ENCODE measurements at places on chromosomes 7 and 10.

DNA sequence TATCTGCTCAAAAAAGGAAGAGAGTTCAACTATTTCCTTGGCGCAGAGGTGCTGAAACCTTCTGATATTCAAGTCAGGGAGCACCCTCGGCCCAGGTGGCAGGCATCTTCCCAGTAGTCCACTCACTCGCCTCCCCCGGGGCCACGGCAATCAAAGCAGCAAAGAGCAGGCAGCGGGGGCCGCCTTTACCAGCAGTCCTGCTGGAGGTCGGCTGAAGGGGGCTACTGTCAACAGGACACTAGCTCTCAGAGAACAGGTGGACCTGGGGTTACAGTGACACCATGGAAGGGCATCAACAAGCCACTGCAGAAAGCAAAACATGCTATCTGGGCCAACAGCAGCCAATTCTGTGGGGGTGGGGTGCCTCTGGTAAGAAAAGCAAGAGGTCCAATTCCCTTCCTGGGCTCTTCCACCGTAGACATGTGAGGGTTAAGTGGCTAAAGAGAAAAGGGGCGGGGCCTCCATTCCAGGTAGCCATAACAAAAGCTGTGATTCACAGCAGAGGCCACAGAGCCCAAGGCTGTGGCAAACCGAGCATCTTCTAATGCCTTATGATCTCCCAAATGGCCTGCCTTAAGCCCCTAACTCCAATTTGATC lies 9.4 kb downstream of the FZD9 start:
- no peaks in the 10 kb centered on the region for H3K4me1 ChIP-seq
- H3K4me3 ChIP-seq: no peak overlapping the region
- no peak for DNase-seq

- H3K4me1 ChIP-seq: no peaks in the 10 kb centered on the region
- no peak for DNase-seq
- H3K36me3 ChIP-seq: no peaks in the 10 kb centered on the region
- H3K27ac ChIP-seq: no peak overlapping the region
- no peak overlapping the region for H3K4me3 ChIP-seq
- no peaks in the 10 kb centered on the region for H3K27me3 ChIP-seq
Observed at GRCh38 chr10:627032-627992, 62.2 kb downstream of the DIP2C start.

DNA sequence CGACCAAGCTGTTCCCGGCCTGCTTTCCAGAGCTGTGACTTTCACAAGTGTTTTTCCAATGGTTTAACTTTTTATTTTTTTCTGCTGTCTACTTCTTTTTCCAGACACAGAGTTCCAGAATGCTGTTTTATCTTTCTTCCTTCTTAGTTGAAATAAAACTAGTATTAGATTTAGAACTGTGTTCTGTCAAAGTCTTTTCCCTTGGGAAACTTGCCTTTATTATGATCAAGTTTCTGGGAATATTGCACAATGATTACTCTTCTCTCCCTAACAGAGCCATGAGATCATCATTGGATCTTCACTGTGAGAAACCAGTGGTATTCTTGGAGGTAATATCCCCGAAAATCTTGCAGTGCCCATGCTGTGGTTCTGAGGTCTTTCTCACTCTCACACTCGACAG lies 104.9 kb upstream of the KCND2 start:
- DNase-seq: no peak
- H3K4me1 ChIP-seq: no peaks in the 10 kb centered on the region
- H3K27me3 ChIP-seq: no peaks in the 10 kb centered on the region
- H3K4me3 ChIP-seq: no peak overlapping the region

- no peak overlapping the region for H3K4me3 ChIP-seq
- no peak overlapping the region for H3K27ac ChIP-seq
Observed at GRCh38 chr7:88127637-88128290, 92.1 kb downstream of the SRI start.

DNA sequence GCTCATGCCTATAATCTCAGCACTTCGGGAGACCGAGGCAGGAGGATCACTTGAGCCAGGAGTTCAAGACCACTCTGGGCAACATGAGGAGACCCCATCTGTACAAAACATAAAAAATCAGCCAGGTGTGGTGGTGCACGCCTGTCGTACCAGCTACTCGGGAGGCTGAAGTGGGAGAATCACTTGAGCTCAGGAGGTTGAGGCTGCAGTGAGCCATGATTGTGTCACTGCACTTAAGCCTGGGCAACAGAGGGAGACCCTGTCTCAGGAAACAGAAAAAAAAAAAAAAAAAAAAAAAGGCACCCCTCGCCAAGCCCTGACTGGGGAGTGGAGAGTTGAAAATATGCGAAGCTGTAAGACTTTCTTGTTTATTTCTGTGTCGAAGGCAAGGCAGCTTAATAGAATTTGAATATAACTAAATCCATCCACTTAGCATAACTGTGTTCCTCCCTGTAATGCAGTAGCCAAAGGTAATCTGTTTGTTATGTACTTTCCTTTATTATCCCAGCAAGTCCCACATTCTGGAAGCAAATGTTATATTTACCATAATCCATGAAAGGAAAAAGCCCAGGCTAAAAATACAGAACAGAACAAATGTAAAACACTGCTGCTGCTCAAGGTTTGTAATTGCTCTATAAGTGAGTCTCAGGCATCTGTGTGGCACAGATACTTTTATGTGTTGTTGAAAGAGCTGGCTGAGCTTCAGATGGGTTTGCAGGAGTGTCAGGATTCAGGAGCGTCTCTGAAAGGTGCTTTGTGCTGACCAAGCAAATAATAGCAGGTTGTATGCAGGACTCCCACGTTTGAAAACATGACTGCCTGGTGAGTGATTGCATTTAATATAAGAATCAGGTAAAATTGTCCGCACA lies 127.2 kb downstream of the CELF2 start:
- no peaks in the 10 kb centered on the region for H3K36me3 ChIP-seq
- peaks cover 98% of the 10 kb centered on the region for H3K4me1 ChIP-seq
- DNase-seq: no peak
- peak overlapping the region; percentile 40 for H3K27ac ChIP-seq
- peak overlapping the region; percentile 38 for H3K4me3 ChIP-seq

GRCh38 chr7:129986600-129986999 lies 33.8 kb upstream of the UBE2H start:
- no peaks in the 10 kb centered on the region for H3K4me1 ChIP-seq
- DNase-seq: no peak
- no peaks in the 10 kb centered on the region for H3K36me3 ChIP-seq
- no peak overlapping the region for H3K4me3 ChIP-seq
- H3K27me3 ChIP-seq: no peaks in the 10 kb centered on the region

GRCh38 chr10:53697038-53697437 lies 924.5 kb upstream of the MBL2 start:
- no peak for DNase-seq
- H3K4me3 ChIP-seq: no peak overlapping the region
- H3K4me1 ChIP-seq: no peaks in the 10 kb centered on the region
- no peak overlapping the region for H3K27ac ChIP-seq
- H3K27me3 ChIP-seq: no peaks in the 10 kb centered on the region

GRCh38 chr7:97357459-97357858 lies 240.0 kb downstream of the SDHAF3 start:
- H3K36me3 ChIP-seq: no peaks in the 10 kb centered on the region
- no peak overlapping the region for H3K27ac ChIP-seq
- H3K4me1 ChIP-seq: no peaks in the 10 kb centered on the region
- no peak for DNase-seq
- H3K4me3 ChIP-seq: no peak overlapping the region
- no peaks in the 10 kb centered on the region for H3K27me3 ChIP-seq

- H3K27me3 ChIP-seq: no peaks in the 10 kb centered on the region
- no peaks in the 10 kb centered on the region for H3K36me3 ChIP-seq
- no peaks in the 10 kb centered on the region for H3K4me1 ChIP-seq
- DNase-seq: no peak
Observed at GRCh38 chr7:157460721-157461120, 123.9 kb downstream of the DNAJB6 start.

DNA sequence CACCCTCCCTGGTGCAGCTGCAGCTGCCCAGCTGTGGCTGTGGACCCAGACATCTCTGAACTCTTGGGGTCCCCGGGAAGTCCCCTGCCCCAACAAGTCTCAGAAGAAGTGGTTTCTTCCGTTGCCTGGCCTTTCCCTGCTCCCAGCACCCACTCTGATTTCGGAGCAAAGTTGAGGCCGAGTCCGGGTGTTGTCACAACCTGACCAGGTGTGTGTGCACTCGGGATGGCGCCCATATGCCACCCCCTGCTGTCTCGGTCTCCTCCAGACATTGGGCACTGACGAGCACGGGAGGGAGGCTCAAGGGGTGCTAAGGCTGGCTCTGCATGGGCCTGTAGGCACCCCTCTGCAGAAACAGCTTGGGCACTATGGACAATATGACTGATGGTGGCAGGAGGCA lies 1055.3 kb downstream of the REEP3 start:
- DNase-seq: no peak
- H3K4me1 ChIP-seq: no peaks in the 10 kb centered on the region
- H3K36me3 ChIP-seq: no peaks in the 10 kb centered on the region
- H3K4me3 ChIP-seq: no peak overlapping the region

- H3K27ac ChIP-seq: no peak overlapping the region
- no peaks in the 10 kb centered on the region for H3K4me1 ChIP-seq
- no peak overlapping the region for H3K4me3 ChIP-seq
- DNase-seq: no peak
Observed at GRCh38 chr10:97575127-97575668, 2.6 kb downstream of the ANKRD2 start.

DNA sequence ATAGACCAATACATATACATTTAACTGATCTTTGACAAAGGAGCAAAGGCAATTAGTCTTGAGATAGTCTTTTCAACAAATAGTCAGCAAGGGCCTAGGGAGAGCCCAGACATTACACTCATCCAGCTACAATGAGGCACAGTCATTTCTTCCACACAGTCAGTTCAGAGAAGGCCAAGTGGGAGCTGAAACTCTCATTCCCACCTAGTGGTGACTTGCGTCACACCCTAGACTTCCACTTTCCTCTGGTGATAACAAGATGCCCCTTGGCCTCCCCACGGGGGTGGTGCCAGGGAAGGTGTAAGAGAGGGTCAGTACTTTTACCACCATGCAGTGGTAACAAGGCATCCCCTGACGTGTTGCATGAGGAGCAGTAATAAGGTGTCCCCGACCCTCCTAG lies 8.0 kb downstream of the FRMPD2 start:
- no peaks in the 10 kb centered on the region for H3K4me1 ChIP-seq
- no peak for DNase-seq
- H3K27ac ChIP-seq: no peak overlapping the region
- H3K27me3 ChIP-seq: no peaks in the 10 kb centered on the region

DNA sequence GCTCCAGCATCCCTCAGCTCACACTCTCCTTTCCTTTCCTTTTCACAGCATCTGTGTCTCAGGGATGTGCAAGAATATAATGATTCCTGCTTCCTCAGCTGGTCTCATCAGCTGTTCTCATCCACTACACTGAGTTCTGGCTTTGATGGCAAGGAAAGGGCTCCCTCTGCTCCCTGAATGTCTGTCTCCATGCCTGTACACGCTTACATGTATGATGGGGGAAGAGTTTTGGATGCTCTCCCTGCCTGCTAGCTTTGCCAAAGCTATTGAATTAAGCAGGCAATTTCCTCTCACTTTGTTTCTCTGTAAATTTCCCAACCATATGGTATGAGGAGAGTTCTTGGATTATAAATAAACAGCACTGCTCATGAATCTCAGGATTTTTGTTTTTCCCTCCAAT lies 254.5 kb downstream of the SORCS3 start:
- H3K36me3 ChIP-seq: no peaks in the 10 kb centered on the region
- H3K4me3 ChIP-seq: no peak overlapping the region
- H3K4me1 ChIP-seq: no peaks in the 10 kb centered on the region
- no peak overlapping the region for H3K27ac ChIP-seq
- H3K27me3 ChIP-seq: no peaks in the 10 kb centered on the region

DNA sequence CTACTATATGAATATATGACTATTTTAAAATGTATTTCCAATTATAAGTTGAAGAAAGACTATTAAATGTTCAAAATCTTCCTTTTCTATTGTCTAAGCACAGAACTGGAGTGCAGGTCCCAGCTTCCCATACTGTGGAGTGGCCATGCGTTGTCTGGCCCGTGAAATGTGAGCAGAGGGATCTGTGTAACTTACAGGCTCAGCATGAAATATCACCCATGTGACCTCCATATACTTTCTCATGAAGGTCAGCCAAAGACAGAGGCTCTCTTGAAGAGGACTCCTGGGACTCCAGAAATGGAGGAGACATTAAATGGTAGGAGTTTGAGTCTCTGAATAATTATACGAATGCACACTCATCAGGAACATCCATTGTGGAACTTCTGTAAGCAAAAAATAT lies 92.4 kb upstream of the CAV2 start:
- H3K36me3 ChIP-seq: no peaks in the 10 kb centered on the region
- no peaks in the 10 kb centered on the region for H3K4me1 ChIP-seq
- no peak for DNase-seq

- H3K36me3 ChIP-seq: no peaks in the 10 kb centered on the region
- H3K27me3 ChIP-seq: no peaks in the 10 kb centered on the region
- H3K4me3 ChIP-seq: no peak overlapping the region
- peaks cover 11% of the 10 kb centered on the region for H3K4me1 ChIP-seq
Observed at GRCh38 chr7:2082139-2082998, 150.4 kb downstream of the MAD1L1 start.

DNA sequence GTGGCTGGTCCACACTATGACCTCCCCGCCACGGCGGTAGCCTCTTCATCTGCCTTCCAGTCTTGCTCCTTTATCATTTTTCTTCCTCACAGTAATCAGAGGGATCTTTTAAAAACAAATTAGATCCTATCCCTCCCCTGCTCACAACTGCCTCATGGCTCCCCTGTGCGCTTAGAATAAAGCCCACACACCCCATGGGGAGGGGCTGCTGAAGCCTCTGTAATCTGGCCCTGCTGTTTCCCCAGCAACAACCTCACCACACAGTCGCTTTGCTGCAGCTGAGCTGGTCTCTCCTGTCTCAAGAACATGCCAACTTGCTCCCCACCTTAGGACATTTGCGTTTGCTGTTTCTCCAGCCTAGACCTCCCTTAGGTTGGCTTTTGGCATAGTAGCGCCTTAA lies 41.0 kb downstream of the SP8 start:
- no peaks in the 10 kb centered on the region for H3K27me3 ChIP-seq
- H3K4me1 ChIP-seq: no peaks in the 10 kb centered on the region
- DNase-seq: no peak
- H3K27ac ChIP-seq: no peak overlapping the region
- no peak overlapping the region for H3K4me3 ChIP-seq

- H3K4me3 ChIP-seq: no peak overlapping the region
- no peaks in the 10 kb centered on the region for H3K4me1 ChIP-seq
- H3K36me3 ChIP-seq: no peaks in the 10 kb centered on the region
- no peak for DNase-seq
Observed at GRCh38 chr7:127791446-127792189, 139.6 kb downstream of the SND1 start.

GRCh38 chr7:25718596-25718995 lies 433.4 kb upstream of the NFE2L3 start:
- H3K27ac ChIP-seq: no peak overlapping the region
- no peaks in the 10 kb centered on the region for H3K36me3 ChIP-seq
- H3K4me1 ChIP-seq: no peaks in the 10 kb centered on the region
- no peak overlapping the region for H3K4me3 ChIP-seq

DNA sequence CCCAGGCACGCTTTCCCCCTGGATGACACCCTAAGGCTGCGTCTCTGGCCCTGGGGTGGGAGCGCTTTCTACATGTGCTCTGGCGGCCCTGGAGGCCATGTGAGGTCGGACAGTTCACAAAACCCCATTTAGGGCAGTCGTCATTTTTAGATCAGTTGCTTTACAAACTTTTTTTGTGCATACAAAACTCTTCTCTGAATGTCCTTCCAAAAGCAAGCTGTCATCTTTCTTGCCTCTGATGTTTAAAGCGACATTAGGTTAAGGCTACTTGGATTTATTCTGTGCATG lies 5.9 kb downstream of the MAFK start:
- H3K4me1 ChIP-seq: peaks cover 28% of the 10 kb centered on the region
- H3K27me3 ChIP-seq: no peaks in the 10 kb centered on the region
- H3K4me3 ChIP-seq: no peak overlapping the region
- DNase-seq: no peak

- H3K4me1 ChIP-seq: peaks cover 3% of the 10 kb centered on the region
- DNase-seq: no peak
- no peak overlapping the region for H3K27ac ChIP-seq
- no peaks in the 10 kb centered on the region for H3K36me3 ChIP-seq
Observed at GRCh38 chr7:1193593-1194424, 33.8 kb upstream of the ZFAND2A start.

Data from CD8-positive, alpha-beta memory T cell (primary cell).